Astrocyte of the cerebellum (primary cell): ENCODE measurements at places on chromosomes 1 and 21.

DNA sequence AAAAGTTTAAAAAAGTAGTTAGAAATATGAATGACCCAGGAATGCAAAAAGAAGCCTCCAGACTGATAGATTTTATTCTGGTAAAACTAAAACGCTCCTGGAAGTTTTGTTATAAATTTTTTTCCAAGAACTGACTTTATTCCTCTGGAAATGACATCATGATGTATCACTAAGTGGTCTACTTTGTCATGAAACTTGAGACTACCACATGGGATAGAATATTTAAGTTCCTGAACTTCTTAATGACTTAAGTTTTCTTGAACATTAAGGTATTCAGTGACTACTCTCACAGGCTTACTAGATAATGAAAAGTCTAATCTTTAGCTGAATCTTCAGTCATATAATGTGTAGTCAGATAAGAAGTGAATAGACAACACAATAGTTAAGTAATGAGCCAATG is 842.2 kb downstream of the USP25 start:
- no peak for DNase-seq

DNA sequence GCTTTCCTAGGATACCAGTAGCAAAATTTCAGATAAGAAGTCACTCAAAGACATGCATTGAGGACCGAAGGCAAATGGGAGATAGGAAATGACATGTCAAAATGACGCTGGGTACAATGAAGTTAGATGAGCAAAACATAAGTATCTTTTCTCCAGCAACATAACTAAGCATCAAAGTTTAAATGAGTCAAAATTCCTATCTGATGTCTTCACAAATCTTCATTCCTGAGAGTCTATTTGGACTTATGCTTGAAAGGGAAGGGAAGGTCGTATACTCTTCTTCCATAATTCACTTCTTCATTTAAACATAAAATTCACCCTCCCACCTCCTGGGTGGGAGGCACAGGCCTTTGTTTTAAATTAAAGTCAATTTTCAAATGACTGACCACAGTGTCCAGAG is 4.1 kb upstream of the TMEM81 start:
- no peak for DNase-seq

- no peak for DNase-seq
Observed at GRCh38 chr1:219092206-219092605, 81.5 kb upstream of the LYPLAL1 start.

- peak; percentile 90 for DNase-seq
Observed at GRCh38 chr21:15841856-15842564, 112.2 kb downstream of the USP25 start.

- DNase-seq: no peak
Observed at GRCh38 chr1:201254625-201255478, 28.5 kb upstream of the PKP1 start.

- DNase-seq: no peak
Observed at GRCh38 chr1:10924030-10924429, 88.4 kb upstream of the TARDBP start.

DNA sequence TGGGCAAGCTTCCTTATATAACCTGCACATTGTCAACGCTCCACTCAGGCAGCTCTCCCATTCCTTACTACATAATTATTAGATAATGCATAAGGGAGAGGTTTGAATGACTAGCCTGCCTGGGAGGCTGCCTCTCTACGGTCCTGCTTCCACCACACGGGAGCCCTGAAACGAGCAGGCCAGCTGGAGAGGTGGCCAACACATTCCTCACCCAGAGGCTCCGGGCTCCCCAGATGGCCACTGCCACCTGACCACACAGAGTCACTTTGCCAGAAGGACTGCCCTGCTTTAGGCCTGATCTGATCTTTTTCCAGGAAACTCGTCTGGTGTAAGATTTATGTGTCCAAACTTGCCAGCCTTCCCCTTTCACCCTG is 27.9 kb downstream of the HIVEP3 start:
- no peak for DNase-seq

DNA sequence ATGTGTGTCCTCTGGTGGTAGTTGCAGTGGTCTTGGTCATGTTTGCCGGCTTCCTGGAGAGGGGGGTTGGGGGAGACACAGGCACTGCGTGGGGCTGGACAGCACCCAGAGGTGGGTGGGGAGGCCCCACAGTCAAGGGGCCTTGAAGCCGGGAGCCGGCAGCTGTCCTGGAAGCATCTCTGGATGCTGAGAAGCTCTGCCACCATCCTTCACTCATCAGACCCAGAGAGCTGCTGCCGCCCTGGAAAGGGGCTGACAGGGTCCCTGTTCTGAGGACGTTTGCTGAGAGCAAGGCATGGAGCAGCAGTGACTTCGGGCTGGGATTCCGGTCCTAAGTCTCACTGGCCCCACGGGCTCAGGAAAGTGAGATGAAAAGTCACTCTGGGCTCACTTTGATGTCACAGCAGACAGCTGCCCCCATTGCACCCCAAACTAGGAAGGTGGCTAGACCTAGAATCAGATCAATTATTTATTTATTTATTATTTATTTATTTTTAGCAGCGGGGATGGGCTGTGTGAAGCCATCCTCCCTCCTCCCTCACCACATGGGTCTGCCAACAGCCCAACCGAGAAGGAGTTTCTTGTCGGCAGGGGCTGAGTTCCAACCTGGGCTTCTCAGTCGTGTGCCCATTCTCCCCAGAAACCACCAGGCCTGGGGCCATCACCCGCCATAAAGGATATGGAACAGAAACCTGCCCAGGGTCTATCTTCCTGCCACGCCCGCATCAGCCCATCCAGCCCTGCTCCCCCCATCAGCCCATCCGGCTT is 547.4 kb downstream of the PTPRU start:
- no peak for DNase-seq

GRCh38 chr21:22516230-22516629 is 1518.0 kb downstream of the NCAM2 start:
- DNase-seq: no peak

GRCh38 chr1:99891997-99892396 is 41.8 kb downstream of the AGL start:
- no peak for DNase-seq
